PC-9 (cell line): ENCODE measurements at places on chromosomes 5 and 9. TPM values are rescaled to one million over a fixed set of nuclear protein-coding genes. Genes with fewer than 3 reads are reported as not detected.

GRCh38 chr5:20276061-20276958, 288.3 kb upstream of the CDH18 start:
- DNase-seq: peak; percentile 80

The SOHLH1 gene
- total RNA-seq: not detected in 2 replicates

GRCh38 chr9:82332018-82332773, 343.6 kb downstream of the SPATA31D1 start:
- DNase-seq: peak; percentile 49

- DNase-seq: no peak
Measured at GRCh38 chr9:105701145-105701544, 6.8 kb downstream of the TMEM38B start.

DNA sequence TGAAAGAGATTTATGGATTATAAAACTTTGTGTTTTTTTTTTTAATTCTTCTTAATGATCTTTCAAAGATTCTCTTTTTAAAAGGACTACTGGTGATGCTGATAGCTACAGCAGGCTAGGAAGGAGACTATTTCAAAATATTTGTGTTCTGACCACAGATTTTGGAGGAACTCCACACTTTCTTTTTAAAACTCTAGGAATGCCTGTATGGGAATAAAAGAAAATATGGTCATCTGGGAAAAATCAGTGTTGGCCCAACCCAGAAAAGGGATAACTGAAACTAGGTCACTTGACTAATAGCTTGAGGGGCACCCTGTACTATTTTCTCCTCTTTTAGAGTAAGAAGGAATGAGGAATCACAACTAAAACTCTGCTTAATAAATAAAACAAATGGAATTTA, 97.6 kb upstream of the ADAMTS19 start:
- no peak for DNase-seq
